ENCODE measurements at places on chromosomes 3 and 15.

DNA sequence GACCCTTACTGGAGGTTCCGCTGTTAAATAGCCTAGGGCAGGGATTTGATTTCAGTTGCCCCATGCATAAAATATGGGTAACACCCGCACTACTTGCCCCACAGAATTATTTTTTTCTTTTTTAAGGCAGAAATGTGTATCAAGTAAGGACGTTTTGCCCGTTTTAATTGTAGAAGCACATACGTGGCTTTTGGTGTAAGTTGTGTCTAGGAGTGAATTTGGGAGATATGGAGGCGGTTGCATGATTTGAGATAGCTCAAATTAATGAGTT is 636 bp upstream of the LRRC58 start:
- no peak for DNase-seq

DNA sequence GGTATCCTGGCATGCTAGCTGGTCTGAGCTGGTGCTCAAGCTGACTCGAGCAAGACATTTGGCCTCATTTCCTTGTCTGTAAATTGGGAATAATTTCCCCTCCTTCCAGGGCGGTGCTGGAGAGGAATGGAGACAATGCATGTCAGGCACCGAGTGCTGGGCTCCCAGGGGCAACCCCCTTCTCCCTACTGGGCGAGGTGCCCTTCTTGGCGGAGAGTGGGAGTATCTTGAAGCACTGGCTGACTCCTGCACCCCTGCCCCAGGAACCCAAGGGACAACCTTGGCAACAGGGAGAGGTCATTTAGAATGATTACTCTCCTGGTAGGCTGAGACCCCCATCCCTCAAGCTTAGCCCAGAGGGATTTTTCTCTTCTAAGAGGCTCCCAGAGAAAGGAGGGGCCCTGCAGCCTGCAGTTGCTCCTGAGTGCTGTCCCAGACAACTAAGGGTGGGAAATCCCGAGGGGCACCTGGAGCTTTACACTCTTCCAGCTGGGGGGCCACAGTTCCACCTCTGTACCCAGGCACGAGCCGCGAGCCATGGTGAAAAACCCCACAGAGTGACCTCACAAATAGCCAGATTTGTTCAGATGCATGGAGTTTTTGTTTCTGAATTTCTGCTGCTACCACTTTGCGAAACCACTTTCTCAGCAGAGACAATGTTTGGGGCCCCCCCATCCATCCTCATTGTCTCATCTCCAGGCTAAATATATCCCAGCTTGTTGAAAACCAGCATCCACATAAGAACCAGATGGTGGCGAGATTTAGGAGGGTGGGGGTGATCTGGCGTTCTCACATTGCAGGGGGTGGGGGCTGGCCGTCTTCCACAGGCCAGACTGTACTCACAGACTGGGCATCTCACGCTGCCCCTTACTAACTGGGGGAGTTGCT is 44.8 kb downstream of the ABTB1 start:
- DNase-seq: no peak

DNA sequence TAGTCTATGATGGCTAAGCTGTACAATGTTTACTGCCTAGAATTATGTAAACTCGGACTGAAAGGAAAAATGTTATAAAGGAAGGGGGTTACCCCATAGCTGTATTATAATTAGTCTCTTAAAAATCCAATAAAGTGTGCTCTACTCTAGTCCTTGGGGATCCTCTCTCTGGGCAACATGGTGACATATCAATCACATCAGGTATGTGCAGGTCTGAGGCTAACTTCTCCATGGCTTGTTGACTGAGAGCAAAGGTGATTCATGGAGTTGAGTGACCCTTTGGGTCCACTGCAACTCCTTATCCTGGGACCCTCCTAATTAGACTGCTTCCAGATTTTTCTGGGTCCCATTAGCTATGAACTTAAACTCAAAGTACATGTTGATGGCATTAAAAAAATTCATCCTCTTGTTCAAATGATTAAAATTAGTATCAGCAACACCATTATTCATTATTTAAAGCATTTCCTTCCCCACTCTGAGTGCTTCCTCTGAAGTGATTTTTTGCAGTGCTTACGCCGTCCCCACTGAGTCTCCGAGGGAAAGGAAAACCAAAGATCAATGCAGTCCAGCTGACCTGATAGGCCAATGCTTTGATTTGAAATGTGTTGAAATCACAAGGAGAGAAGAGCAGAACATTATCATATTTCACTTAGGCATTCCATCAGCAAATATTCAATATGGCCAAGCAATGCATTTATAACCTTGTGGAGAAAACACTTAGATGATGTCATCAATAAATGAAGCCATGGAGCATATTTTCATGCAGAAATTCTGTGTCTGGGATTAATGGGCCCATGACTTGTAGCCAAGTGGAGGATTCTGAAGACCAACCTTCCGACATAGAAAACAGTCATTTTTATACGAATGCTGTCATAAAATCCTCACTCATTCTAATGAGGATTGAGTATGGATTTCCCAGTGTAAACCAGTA is 161.7 kb upstream of the CRBN start:
- no peak for DNase-seq

DNA sequence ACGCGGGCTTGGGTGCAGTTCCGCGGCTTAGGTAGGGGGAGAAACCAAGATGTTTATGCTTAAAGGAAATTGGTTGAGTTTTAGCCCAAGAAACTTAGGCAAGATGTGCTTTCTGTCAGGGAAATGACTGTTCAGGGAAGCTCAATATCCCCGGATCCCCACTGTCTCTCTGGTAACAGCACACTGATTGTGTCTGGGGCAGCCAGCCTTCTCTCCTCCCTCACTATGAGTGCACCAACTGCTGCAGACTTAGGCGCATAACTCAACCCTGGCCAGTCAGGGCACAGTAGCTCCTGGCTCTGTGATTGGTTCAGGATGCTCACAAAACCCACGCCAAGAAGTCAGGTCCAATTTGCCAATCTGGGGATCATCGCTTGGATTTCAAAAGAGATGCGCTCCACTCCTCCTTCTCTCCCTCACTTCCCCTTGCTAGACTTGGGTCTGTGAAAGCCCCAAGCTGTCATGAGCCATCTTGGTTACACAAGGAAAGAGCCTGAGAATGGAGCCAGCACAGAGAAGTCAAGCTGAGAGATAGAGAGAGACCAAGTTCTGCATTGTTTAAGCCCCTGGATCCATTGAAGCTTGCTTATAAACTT is 42.5 kb upstream of the CACNA2D3 start:
- DNase-seq: no peak

DNA sequence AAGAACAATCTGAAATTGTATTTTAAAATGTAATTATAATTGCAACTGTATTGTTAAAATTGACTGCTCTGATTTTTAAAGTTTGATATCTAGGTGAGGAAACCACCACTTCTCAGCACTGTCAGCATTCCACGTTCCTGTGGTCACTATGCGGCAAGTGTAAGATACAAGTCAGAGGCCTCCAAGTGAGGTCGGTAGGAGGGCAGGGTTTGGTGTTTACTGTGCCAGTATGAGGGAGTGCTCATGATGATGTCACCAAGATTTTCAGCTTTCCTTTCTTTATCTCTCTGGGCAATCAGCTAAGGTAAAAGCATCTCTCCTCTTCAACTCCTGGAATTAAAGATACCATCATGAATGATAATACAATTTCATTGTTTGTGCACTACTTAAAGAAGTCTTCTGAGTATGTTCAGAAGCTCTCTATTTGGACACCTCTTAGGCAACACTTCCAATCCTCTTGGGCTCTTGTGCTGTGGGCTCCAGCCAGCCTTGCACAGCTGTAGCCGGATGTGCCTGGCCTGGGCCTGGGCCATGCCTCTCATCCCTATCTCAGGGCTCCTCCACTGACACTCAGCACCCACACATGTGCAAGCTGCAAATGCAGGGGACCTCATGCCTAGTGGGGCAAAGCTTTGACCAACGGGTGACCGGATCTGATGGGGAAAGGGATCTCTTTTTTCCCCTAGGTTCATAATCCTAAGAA is 42.9 kb downstream of the CCR3 start:
- DNase-seq: no peak

All from SK-N-MC (cell line).